Stomach (tissue), 19 donors: ENCODE measurements at places on chromosomes 5 and 9.
A peak's percentile ranks its signal among the peaks of the same experiment; 100 is the strongest.

DNA sequence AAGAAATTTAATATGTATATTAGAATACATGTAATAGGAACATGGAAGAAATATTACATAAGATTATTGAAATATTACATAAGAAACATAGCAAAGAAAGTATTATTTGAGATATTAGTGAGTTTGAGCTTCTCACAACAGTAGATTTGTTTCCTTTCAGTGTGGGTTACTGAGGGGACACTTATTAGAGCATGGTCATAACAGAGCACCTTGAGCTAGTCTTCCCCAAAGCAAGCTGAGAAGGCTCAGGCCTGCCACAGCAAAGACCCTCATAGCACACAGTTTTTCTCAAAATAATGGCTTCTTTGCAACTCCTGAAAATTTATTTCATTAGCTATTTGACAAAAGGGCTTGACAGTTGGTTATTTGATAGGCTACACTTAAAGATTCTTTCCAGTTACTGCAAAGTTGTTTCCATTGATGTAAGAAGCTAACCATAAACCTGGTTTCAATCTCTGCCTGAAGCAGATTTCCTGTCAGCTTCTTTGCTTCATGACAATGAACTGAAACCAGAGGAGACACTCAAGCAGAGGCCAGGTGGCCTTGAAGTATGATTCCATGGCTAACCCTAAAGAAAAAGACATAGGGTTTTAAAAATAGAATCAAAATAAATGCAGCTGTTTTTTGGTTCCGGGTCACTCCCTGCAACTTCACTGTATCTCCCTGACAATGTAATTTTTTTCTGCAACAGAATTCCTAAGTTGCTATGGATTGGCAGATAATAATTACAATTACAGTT is 68.6 kb downstream of the ERMP1 start:
- DNase-seq = no peak

- DNase-seq = no peak
Observed at GRCh38 chr5:36452424-36453006, 150.8 kb upstream of the RANBP3L start.

- peak; percentile 68 for DNase-seq
Observed at GRCh38 chr5:172114875-172115422, 73.1 kb downstream of the STK10 start.

GRCh38 chr9:129210125-129210524 is 32.1 kb upstream of the IER5L start:
- DNase-seq = no peak

GRCh38 chr5:144060598-144060997 is 109.9 kb downstream of the YIPF5 start:
- DNase-seq = no peak

DNA sequence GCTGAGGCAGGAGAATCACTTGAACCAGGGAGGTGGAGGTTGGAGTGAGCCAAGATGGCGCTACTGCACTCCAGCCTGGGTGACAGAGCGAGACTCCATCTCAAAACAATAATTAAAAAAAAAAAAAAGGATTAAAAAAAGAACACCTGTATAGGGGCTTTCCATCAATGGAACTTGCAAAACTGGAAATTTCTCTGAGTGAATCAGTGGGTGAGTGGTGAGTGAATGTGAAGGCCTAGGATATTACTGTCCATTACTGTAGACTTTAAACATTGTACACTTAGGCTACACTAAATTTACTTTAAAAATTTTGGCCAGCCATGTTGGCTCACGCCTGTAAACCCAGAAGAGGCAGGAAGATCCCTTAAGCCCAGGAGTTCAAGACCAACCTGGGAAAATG is 5.7 kb upstream of the RARS1 start:
- no peak for DNase-seq

GRCh38 chr9:108476574-108476973 is 379.2 kb downstream of the ACTL7B start:
- no peak for DNase-seq

DNA sequence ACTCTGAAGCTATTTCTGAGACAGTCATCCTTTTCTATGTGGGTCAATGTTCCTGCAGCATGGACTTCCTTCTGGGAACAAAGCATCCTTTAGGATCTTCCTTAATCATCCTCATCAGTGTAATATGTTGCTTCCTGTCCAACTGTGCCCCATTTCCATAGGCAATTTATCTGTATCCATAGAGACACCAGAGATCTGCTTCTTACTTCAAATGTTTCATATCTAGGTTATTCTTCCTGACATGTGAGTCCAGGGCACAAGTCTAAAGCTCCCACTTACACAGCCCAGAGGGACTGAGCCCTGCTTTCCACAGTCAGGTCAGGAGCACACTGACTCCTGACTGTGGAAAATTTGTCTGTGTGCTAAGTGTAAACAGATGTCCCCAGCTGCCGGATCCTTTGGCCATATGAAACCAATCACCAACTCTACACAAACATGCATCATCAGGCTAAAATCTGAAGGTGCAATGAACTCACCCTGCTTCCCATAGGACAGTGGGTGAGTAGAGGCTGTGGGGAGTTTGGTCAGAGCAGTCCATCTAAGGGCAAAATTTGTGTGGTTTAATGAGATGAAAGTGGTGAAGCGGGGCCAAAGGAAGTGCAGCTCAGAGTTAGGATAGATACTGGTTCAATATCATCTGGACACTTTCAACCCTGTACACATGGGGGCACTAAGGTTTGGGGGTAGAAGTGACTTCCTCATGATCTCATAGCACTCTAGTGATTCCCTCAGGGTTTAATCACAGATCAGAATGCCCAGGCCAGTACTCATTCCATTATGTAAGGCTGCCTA is 85.2 kb upstream of the TNC start:
- peak; percentile 62 for DNase-seq

DNA sequence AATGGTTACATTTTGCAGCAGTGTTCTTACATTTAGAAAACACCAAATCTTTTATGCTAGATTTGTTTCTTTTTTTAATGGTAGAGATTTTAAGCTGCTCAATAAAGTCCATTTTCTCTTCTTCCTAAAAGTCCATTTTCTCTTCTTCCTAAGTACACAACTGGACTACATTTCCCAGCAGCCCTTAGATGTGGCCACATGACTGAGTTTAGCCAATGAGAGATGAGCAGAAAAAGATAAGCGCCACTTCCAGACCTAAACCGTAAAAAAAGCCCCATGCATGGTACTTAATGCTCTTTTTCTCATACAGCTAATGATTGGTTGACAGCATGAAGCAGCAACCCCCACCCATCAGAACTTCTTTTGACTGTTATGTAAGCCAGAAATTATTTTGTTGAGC is 206.7 kb downstream of the FAM114A2 start:
- DNase-seq = no peak

- DNase-seq = no peak
Observed at GRCh38 chr5:143714629-143715028, 97.3 kb upstream of the HMHB1 start.

GRCh38 chr9:90546200-90546599 is 96.4 kb downstream of the DIRAS2 start:
- DNase-seq = peak; percentile 78

GRCh38 chr5:34523387-34523726 is 132.8 kb upstream of the RAI14 start:
- no peak for DNase-seq

GRCh38 chr9:706606-707459 is 134.7 kb upstream of the DMRT1 start:
- DNase-seq = peak; percentile 78

DNA sequence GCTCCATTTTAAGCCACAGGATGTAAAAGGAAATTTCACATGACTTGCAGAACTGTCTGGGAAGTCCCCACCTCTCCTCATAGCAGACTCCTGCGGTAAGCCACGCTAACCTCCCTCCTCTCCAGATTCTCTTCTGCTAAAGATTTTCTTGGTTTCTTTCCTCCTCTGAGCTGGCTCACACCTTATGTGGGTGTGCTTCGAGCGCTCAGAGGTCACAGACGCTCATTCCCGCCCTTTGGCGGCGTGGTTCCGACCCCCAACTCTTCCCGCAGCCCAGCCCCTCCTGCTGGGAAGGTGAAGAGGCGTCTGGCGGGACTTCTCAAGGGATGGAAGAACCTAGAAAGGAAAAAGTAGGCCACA is 32.9 kb upstream of the CDK20 start:
- no peak for DNase-seq
